ENCODE measurements at places on chromosomes 5 and 9. TPM values are rescaled to one million over a fixed set of nuclear protein-coding genes. Genes with fewer than 3 reads are reported as not detected.

- no peak for DNase-seq
Observed at GRCh38 chr9:131402073-131402472, 8.2 kb downstream of the PRRC2B start.

DNA sequence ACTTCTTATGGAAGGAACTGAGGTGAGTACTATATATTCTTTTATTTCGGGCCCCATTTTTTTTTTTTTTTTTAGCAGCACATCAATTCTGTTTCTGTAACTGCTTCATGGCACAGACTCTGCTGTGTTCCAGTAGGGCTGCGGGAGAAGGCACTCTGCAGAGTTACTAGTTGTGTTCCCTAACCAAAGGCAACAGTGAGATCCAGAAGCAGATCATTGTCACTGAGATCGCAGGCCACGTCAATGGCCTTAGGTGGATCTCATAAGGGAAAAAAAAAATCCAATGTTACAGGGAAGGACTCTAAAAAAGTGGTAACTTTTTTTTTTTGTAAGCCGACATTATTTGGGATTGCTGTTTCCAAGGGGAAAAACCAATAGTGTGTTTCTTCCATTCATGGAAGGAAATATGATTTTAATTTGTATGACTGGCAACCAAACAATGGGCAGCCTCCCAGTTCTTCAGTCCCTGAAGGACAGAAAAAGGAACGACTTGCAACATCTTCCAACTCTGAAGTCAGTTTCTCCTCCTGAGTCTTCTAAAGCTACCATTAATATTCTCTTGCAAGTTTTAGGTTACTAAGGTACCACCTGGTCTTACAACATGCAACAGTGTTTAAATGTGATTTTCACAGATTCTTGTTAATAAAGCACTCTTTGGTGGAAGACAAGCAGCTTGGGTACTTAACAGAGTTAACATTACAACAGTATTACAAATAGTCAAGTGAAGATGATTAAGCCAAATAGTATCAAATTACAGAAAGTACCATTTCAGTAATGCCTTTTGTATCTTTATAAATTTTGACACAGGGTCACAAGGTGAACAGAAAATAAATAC, 52.8 kb downstream of the HABP4 start:
- no peak for DNase-seq

DNA sequence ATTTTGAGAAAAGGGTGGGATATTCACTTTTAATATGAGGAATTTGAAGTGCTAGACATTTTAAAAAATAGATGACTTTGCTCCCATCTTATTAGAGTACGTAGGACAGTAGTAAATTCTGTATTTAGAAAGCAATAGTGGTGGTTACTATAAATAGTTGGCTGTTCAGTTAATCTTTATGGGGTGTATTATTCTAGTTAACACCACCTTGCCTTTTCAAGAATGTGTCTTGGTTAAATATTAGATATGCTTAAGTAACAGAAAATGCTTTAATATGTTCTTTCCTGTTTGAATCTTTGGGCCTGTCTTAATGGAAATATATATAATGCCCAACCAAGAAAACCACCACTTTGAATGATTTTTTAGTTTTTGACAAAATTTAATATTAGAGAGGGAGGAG, 608.7 kb upstream of the FAM174A start:
- no peak for DNase-seq

DNA sequence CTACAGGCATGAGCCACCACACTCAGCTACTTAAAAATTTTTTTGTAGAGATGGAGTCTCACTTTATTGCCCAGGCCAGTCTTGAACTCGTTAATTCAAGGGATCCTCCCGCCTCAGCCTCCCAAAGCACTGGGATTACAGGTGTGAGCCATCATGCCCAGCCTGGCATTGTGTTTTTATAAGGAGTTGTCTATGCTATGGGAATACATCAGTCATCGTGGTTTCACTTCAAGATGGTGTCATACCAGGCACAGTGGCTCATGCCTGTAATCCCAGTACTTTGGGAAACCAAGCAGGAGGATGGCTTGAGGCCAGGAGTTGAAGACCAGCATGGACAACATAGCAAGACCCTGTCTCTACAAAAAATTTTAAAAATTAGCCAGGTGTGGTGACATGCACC, 49.7 kb downstream of the CYSTM1 start:
- DNase-seq = no peak

DNA sequence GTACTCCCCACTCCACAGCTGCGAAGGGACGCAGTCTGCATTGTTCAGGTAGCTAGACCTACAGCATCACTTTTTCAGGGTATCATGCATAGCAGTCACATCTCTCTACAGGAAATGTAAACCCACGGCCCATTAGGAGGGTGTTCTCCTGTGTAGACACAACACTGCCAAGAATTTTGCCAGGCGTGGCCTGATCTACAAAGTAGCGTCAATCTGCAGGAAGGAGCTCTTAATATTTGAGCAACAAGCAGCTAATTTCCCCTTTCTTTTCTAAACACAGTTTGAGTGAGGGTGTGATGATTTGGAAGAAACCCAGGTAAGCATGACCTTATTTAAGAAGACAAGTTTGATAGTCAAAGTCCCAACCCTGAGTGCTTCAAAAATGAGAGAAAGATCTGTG, 419.0 kb downstream of the GADD45G start:
- DNase-seq = no peak

DNA sequence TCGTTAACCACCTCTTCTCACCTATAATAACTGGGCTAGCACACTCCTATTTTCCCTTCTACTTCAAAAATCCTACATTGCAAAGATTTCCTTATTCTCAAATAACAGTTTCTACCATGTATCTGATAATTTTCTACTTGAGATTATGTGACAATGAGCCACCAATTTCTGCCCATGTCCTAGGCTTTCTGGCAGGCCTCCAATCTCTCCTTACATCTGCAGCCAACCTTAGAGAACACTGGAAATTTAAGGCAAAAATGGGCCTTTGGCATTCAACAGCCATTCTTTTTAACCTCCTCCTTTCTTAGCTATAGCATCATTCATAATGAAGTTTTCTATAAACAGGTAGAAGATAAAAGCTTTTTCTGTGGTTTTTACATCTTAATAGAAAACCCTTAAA, 225.1 kb downstream of the ARRDC3 start:
- DNase-seq = no peak

GRCh38 chr9:93012963-93013855, 45.3 kb upstream of the SUSD3 start:
- no peak for DNase-seq

CRB2 gene
- polyA plus RNA-seq = not detected

DMRT3 gene
- polyA plus RNA-seq = not detected

NSG2 gene
- polyA plus RNA-seq = 0.04 TPM

GRCh38 chr5:2813678-2814077, 62.2 kb upstream of the IRX2 start:
- no peak for DNase-seq

DNA sequence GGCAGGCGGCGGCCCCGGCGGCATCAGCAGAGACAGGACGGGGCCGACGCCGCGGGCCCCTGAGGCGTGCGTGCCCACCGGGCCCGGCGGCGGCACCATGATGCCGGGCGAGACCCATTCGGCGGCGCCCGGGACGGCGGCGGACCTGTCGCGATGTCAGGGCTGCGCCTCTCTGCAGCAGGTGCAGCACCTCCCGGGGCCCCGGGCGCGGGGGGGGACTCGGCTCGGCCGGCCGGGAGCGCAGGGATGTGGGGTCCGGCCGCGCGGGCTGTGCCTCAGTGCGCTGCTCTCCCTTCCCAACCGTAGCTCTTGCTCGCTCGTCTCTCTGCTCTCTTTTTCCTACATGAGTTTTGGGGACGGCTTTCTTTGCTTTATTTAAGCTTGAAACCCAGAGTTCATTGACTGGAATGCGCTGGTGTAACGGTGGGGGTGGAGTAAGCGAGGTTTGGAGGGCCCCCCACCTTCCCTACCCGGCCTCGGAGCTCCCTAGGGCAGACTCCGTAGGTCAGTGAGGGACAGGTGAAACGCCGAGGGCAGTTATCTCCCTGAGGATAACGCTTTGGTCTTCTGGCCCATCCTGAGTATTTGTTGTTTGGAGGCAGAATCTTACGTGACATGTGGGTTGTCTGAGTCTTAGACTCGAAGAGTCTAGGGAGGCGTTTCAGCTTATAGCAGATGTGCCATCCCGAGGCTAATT, 490 bp downstream of the ICE1 start:
- no peak for DNase-seq

GRCh38 chr5:440401-441201, 2.4 kb upstream of the EXOC3 start:
- no peak for DNase-seq

DNA sequence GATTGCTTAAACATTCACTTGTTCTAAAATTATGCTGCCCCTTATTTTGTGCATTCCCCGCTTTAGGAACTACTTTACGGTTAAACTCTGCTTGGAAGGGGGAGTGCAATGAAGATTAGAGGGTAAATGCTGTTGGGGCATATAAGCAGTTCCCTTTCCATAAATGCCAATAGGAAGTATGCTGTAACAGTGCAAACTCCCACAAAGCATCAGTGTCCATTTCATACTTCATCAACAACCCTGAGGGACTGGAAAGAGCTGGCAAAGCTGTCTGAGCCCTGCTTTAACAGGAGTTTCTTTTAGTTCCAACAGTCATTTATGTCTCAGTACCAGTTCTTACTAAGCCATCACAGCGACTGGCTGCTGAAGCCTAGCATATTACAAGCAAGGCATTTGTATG, 1.8 kb downstream of the ACTL7A start:
- DNase-seq = no peak

DNA sequence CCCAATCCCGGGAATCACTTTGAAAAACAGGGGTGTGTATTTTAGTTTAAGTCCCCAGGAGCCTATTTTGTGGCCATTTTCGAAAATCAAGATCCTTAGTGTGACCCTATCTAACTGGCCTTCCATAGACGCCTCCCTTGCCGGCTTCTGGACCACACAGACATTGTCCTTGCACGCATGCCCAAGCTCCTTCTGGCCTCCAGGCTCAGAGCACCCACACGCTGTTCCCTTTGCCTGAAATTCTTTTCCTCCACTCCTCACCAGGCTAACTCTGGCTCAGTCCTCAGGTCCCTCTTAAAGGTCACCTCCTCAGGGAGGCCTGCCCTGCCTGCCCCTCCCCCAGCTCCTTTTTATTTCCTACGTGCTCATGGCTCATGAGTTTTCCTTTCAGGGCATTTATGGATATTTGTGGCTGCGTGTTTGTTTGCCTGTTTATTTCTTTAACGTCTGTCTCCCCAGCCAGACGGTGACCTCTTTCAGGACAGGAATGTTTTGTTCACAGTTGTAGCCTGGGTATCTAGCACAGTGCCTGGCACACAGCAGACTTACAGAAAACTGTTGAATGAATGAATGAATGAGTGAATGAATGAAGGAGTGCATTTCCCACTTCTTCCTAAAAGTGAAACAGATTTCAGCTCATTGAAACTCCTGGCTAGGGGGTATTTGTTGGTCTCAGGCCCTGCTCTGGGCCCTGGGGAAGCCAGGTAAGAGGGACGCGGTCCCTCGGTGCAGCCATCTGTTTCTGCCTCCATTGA, 79.1 kb upstream of the IER5L start:
- DNase-seq = no peak

CCNH gene
- 53.8 TPM for polyA plus RNA-seq

GRCh38 chr9:109286571-109286977, 34.3 kb downstream of the EPB41L4B start:
- peak; percentile 3 for DNase-seq

SPINK4 gene
- not detected for polyA plus RNA-seq

FAM151B gene
- polyA plus RNA-seq = 3.5 TPM

GRCh38 chr9:36337865-36338264, 62.2 kb downstream of the RNF38 start:
- no peak for DNase-seq

GRCh38 chr9:12698266-12698665, 5.1 kb downstream of the TYRP1 start:
- no peak for DNase-seq

NDUFB6 gene
- polyA plus RNA-seq = 63.8 TPM

GRCh38 chr9:34552606-34552981, 29.8 kb upstream of the ENHO start:
- DNase-seq = no peak

DNA sequence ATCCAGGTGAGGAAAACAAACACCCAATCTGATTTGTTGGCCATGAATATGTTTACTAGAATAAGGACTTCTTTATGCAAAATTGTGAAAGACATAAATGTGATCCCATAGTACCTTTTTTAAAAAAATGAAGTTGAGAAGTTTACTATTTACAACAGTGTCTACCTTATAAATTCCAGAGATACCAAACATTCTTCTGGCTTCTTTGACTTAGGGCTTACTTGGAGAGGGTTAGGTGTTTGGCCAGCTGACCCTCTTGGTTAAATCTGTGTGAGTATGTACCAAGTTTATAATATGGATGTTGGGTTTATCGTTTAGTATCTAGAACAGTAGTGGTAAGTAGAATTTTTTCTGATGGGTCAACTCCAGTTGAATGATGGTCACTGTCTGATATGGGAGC, 212.3 kb downstream of the DOCK8 start:
- DNase-seq = no peak

DNA sequence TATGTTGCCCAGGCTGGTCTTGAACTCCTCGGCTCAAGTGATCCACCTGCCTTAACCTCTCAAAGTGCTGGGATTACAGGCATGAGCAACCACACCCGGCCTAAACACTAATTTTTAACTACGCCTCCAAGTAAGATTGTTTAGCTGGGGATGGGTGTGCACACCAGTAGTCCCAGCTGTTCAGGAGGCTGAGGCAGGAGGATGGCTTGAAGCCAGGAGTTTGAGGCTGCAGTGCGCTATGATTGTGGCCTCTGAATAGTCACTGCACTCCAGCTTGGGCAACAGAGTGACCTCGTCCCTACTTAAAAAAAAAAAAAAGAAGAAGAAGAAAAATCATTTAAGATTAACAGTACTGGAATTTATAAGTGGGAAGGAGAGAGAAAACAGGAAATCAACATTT, 90.8 kb upstream of the NR5A1 start:
- no peak for DNase-seq

FAM221B gene
- not detected for polyA plus RNA-seq

DNA sequence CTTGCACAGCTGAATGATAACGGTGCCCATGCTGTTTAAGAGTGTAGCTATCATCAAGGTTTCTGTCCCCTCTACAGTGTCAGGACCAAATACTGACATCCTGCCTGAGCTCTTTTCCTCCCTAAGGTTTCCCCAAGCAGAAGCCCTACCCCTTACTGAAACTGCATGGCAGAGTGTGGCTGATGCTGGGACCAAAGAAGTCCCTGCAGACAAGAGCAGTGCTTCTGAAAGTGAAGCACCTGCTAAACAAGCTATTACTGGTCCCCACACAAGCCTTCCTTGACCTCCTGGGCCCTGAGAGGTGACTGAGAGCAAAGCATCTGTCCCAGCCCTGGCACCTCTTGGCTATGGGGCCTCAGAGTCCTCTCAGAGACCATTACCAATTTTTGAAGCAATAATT, 56.1 kb downstream of the CFAP90 start:
- no peak for DNase-seq

EDIL3 gene
- 13.8 TPM for polyA plus RNA-seq

OLFM1 gene
- 1.3 TPM for polyA plus RNA-seq

DNA sequence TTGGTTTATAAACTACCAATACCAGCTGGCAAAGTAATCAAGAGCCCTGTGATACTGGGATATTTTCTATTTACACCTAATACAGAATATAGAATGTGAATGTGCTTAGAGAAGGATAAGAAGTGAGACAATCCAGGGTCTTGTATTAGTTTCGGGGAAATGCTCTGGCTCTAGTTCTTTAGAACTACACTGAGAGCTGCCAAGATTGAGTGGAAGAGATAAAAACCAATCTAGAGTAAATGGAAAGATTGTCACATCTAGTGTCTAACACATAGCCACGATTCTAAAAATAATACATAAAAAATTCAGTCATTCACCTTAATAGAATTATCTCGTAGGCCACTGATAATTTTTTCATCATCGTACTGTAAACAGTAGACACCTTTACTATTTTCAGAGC, 105.5 kb downstream of the SMIM23 start:
- no peak for DNase-seq

CIZ1 gene
- 24.0 TPM for polyA plus RNA-seq

GRCh38 chr9:92607773-92608172, 62.2 kb downstream of the IPPK start:
- peak; percentile 57 for DNase-seq

All from BJ (cell line).